Astrocyte (in vitro differentiated cells and primary cell): ENCODE measurements at places on chromosomes 5 and 9. TPM values are rescaled to one million over a fixed set of nuclear protein-coding genes. Genes with fewer than 3 reads are reported as not detected.

SPATA24 gene
- 4.5 and 5.2 TPM in 2 replicates for total RNA-seq

TMEM232 gene
- 1.4 and 1.7 TPM in 2 replicates for total RNA-seq

ATP6V0E1 gene
- total RNA-seq = 309 and 327 TPM in 2 replicates

OR1Q1 gene
- total RNA-seq = not detected in 2 replicates

CAMK2A gene
- 1.2 and 1.6 TPM in 2 replicates for total RNA-seq

GRCh38 chr5:98368141-98368540 lies 405.3 kb upstream of the RGMB start:
- H3K27ac ChIP-seq = no peak overlapping the region
- no peak for DNase-seq
- no peak overlapping the region for H3K4me3 ChIP-seq
- no peaks in the 10 kb centered on the region for H3K4me1 ChIP-seq
- H3K36me3 ChIP-seq = no peaks in the 10 kb centered on the region

GRCh38 chr9:95074632-95075031 lies 242.9 kb downstream of the FANCC start:
- peaks cover 17% of the 10 kb centered on the region for H3K36me3 ChIP-seq
- H3K4me1 ChIP-seq = peaks cover 17% of the 10 kb centered on the region

GRCh38 chr9:70761139-70761670 lies 346.7 kb upstream of the KLF9 start:
- H3K4me3 ChIP-seq = no peak overlapping the region
- no peak for DNase-seq
- H3K27ac ChIP-seq = no peak overlapping the region
- no peaks in the 10 kb centered on the region for H3K4me1 ChIP-seq

DNA sequence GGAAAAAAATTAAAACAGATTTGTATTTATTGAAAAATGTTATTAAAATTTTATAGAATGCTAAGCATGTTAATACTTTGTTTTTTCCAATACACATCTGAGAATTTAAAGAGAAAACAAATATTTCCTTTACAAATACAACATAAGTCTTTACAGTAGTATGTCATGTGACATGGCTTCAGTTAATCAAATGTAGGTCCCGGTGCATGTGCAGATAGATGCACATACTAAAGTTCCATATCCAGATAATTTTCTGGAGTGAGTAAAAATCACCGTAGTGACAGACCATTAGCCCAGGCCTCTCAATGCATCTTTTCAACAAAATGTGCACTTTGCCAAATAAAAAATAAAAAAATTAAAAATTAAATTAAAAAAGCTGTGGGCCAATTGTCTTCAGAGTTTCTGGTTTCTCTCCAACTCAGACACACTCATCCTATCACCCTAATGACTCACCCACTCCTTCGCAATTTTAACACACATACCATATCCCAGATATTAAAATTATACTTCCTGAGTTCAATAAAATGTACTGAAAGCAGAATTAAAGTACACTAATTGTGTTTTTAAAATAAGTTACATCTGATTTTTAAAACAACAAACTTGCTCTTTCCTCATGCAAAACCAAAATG lies 508.1 kb downstream of the NR2F1-AS1 start:
- H3K36me3 ChIP-seq = no peaks in the 10 kb centered on the region
- no peak overlapping the region for H3K4me3 ChIP-seq
- DNase-seq = peak; percentile 53
- H3K27ac ChIP-seq = no peak overlapping the region
- H3K27me3 ChIP-seq = no peaks in the 10 kb centered on the region
- H3K4me1 ChIP-seq = peaks cover 9% of the 10 kb centered on the region

- no peaks in the 10 kb centered on the region for H3K36me3 ChIP-seq
- H3K27ac ChIP-seq = no peak overlapping the region
- no peak overlapping the region for H3K4me3 ChIP-seq
- DNase-seq = no peak
- H3K27me3 ChIP-seq = no peaks in the 10 kb centered on the region
These were observed 54.0 kb downstream of the DOCK8 start for GRCh38 chr9:268616-269015.

DNA sequence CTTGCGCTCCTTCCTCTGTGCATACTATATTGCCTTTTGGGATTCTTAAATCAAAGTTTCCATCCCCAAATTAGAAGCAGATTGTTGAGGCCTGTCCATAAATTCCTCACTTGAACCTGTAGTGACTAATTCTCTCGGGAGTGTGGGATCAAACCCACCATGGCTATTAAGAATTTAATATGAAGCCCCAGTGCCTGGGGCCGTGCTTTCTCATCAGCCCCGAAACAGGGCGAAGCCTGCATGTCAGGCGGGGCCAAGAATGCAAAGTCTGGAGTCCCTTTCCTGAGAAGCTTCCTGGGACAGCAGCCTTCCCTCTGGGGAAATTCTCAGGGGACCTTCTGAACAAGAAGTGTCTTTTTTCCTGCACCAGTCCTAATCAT lies 29.3 kb upstream of the FAT2 start:
- H3K36me3 ChIP-seq = no peaks in the 10 kb centered on the region
- no peak for DNase-seq
- no peak overlapping the region for H3K27ac ChIP-seq
- peaks cover 8% of the 10 kb centered on the region for H3K4me1 ChIP-seq
- H3K27me3 ChIP-seq = peaks cover 6% of the 10 kb centered on the region

- no peaks in the 10 kb centered on the region for H3K27me3 ChIP-seq
- H3K4me1 ChIP-seq = no peaks in the 10 kb centered on the region
- peak; percentile 16 for DNase-seq
- H3K27ac ChIP-seq = no peak overlapping the region
These were observed 137.9 kb downstream of the TMEM38B start for GRCh38 chr9:105832096-105832710.

GRCh38 chr9:128494108-128494745 lies 10.3 kb upstream of the GLE1 start:
- DNase-seq = no peak
- no peak overlapping the region for H3K4me3 ChIP-seq
- H3K27ac ChIP-seq = no peak overlapping the region
- peaks cover 65% of the 10 kb centered on the region for H3K36me3 ChIP-seq

- peaks cover 15% of the 10 kb centered on the region for H3K4me1 ChIP-seq
- DNase-seq = no peak
- H3K27ac ChIP-seq = no peak overlapping the region
- peaks cover 18% of the 10 kb centered on the region for H3K27me3 ChIP-seq
- no peaks in the 10 kb centered on the region for H3K36me3 ChIP-seq
- H3K4me3 ChIP-seq = no peak overlapping the region
These were observed 61.7 kb downstream of the HMCN2 start for GRCh38 chr9:130327070-130327780.

DNA sequence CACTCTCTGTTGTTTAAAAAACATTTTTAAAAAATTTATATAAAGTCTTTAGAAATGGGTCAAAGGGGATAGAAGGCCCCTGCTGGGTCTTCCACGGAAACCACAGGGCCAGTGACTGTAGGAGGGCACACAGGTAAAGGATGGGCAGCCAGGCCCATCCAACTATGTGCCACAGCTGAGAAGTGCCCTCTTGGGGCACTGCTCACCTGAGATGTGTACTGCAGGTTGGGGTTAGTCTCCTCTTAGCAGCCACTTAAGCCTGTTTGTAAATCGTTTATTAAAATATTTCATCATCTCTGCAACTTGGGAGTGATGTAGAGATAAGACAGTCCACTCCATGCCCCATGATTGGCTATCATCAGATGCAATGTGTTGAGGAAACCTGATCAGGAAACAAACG lies 222.4 kb downstream of the DIRAS2 start:
- no peak overlapping the region for H3K27ac ChIP-seq
- no peaks in the 10 kb centered on the region for H3K36me3 ChIP-seq
- H3K4me3 ChIP-seq = no peak overlapping the region
- H3K27me3 ChIP-seq = no peaks in the 10 kb centered on the region
- H3K4me1 ChIP-seq = no peaks in the 10 kb centered on the region

DNA sequence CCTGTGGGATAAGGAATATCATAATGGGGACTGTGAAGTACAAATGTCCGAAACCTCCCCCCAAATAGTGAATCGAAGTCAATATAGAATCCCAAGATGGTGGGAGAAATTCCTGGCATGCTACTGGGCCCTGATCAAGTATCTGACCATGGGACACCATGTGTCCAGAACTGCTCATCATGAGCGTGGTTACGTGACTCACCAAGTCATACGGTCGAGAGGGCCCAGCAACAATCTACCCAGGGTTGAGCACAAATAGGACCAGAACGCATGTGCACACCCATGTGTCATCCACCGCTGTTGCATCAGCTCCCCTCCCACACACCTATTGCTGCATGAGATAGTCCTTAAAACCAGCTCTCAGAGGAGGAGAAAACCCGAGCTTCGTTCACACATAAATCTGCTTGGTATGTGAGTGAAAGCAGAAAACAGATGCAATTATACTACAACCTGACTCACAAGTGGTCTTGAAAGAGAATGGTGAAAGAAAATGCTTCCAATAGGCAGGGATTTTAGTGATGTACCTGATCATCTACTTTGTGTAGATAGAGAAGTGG lies 353.2 kb downstream of the CWC27 start:
- no peaks in the 10 kb centered on the region for H3K27me3 ChIP-seq
- no peak overlapping the region for H3K4me3 ChIP-seq
- peaks cover 16% of the 10 kb centered on the region for H3K4me1 ChIP-seq
- DNase-seq = peak; percentile 95
- no peaks in the 10 kb centered on the region for H3K36me3 ChIP-seq

DNA sequence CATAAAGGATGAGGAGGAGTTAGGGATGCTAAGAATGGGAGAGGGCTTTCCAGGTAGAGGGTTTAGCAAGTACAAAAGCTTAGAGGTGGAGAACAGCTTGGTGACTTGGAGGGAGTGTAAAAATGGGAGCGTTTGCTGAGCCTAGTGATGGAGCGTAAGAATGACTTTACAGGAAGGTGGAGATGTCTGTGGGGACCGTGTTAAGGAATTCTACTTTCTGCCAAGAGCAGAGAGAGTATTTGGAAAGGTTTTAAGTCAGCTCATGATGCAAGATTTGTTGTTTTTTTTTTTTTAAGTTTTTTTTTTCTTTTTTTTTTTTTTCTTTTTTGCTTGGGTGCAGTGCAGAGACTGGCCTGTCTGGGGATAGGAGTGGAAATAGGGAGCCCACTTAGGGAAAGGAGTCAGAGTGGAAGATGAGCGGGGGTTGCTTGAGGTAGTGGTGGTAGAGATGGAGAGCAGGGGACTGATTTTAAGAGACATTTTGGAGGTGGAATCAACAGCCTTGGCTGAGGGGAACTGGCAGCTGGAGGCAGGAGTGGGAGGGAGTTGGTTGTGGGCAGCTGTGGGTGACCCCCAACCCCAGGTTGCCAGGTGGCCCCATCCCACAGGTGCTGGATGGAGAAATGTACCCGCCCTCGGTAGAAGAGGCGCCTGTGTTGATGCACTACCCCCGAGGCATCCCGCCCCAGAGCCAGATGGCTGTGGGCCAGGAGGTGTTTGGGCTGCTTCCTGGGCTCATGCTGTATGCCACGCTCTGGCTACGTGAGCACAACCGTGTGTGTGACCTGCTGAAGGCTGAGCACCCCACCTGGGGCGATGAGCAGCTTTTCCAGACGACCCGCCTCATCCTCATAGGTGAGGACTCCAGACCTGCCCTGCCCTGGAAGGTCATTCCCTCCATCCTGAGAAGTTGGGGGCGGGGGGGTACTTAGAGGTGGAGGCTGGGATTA lies 12.4 kb downstream of the PTGS1 start:
- H3K27me3 ChIP-seq = no peaks in the 10 kb centered on the region
- no peaks in the 10 kb centered on the region for H3K36me3 ChIP-seq
- H3K4me1 ChIP-seq = peaks cover 13% of the 10 kb centered on the region
- DNase-seq = no peak
- no peak overlapping the region for H3K4me3 ChIP-seq

GRCh38 chr9:133529457-133529856 lies 4.7 kb upstream of the MYMK start:
- no peaks in the 10 kb centered on the region for H3K36me3 ChIP-seq
- H3K4me1 ChIP-seq = peaks cover 16% of the 10 kb centered on the region
- peaks cover 33% of the 10 kb centered on the region for H3K27me3 ChIP-seq
- DNase-seq = no peak
- no peak overlapping the region for H3K4me3 ChIP-seq

DNA sequence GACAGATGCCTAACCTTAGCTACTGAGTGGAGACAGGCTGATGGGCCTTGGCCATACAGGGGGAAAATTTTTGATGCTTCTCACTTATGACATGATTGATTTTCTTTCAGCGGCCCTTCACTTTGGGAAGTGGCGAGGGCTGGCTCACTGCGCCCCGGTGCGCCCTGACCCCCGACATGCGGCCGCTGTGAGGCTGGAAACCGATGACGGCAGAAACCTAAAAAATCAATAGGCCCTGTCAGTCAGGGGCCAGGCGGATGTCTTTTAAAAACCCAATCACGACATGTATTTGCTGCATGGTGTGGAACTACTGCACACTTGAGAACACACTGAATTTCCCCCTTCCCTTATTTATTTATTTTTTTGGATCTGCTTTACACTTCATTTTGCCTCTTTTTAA lies 121.7 kb downstream of the EBF1 start:
- H3K4me1 ChIP-seq = peaks cover 40% of the 10 kb centered on the region
- H3K4me3 ChIP-seq = no peak overlapping the region
- no peak for DNase-seq
- peak overlapping the region; percentile 75 for H3K27ac ChIP-seq
- H3K36me3 ChIP-seq = no peaks in the 10 kb centered on the region

- H3K4me3 ChIP-seq = no peak overlapping the region
- H3K27ac ChIP-seq = no peak overlapping the region
- H3K27me3 ChIP-seq = no peaks in the 10 kb centered on the region
- H3K4me1 ChIP-seq = no peaks in the 10 kb centered on the region
- no peaks in the 10 kb centered on the region for H3K36me3 ChIP-seq
- DNase-seq = no peak
These were observed 354.9 kb downstream of the DIRAS2 start for GRCh38 chr9:90287567-90288274.
